ENCODE measurements at places on chromosomes 7 and 10.
A peak's percentile ranks its signal among the peaks of the same experiment; 100 is the strongest.

GRCh38 chr7:151348970-151349369 is 7.4 kb downstream of the NUB1 start:
- no peak for DNase-seq

- DNase-seq, result no peak
These were observed 169.7 kb downstream of the CACNA2D1 start for GRCh38 chr7:82273886-82274285.

GRCh38 chr7:27156508-27156898 is at the start of gene HOXA7:
Gene HOXA7 (minus strand): TSS chr7:27156675. CDS start chr7:27156545, 130 bp downstream.
- no peak for DNase-seq

DNA sequence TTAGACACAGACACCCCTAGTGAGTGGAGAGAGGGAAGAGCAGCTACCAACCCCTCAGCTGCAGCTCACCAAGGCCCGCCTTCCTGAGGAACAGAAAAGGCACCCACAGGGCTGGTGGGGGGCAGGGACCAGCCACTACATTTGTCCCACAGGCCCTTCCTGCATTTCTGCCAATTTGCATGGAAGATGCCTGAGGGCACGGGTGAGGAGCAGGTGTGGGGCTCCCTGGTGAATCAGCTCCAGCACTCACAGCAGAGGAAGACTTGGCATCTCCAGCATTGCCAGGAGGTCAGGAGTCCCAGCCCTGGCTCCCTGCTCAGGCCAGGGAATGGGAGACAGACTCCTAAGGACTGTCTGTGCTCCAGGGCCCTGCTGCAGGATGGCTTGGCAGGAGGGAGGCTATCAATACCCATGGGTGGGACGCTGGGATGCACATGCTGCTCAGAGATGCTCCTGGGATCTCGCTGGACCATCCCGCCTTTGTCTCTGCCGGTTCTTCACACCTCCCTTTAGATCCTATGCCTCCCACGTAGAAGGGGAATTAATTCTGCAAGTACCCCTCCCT is 109.7 kb downstream of the SLIT1 start:
- no peak for DNase-seq

DNA sequence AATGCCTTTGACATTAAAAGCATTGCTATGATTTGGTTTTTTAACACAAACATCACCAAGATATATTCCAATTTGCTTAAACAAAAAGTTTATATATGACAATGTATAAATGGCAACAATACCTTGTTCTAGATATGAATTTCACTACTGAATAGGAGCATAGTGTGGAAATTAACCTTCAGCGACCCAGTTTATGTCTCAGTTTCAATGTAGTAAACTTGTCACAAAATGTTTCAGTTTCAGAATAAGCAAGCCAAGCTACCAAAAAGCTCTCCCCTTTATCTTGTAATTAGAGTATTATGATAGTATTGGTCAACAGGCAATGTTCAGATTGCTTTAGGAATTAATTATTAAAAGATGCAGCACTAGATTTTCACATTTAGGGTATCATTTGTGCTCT is 99.6 kb upstream of the PCDH15 start:
- DNase-seq, result no peak

GRCh38 chr7:150736864-150737263 is 354 bp upstream of the GIMAP5 start:
- DNase-seq, result no peak

DNA sequence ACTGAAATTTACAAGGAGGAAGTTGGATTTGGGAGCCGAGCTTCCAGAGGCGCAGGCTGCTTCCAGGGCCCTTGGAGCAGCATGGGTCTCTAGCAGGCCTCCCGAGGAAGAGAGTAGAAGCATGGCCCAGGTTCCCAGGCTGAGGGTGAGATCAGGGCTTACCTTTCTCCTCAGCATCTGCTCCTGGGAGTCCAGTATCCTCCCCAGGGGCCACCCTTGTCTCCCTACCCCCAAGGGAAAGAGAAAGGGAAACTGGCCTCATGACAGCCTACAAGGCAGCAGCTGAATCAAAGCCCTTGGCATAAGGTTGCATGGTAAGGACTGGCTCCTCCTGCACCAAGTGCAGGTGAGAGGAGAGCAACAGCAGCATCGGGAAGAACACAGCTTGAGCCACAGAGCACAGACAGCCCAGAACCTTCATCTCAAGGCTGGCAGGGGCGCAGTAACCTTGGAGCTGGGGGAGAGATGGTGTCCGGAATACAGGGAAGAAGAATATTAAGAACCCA is 114.5 kb downstream of the MARCHF5 start:
- no peak for DNase-seq

DNA sequence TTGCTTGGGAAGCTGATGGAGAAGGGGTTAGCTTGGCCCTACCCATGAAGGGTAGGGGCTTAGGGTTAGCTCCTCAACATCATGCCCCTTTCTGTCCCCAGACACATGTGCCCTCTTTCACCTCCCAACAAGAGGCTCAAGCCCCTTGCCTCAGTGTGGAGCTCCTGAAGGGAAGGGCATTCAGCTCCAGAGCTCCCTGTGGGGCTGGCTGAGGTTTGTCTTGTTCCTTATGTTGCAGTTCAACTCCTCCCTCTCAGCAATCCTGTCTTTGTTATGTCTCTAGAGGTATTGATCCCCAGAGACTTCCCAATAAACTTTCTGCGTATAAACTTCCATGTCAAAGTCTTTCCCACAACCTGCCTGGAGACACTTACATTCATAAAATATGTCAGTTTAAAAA is 252.2 kb upstream of the SP4 start:
- DNase-seq, result no peak

DNA sequence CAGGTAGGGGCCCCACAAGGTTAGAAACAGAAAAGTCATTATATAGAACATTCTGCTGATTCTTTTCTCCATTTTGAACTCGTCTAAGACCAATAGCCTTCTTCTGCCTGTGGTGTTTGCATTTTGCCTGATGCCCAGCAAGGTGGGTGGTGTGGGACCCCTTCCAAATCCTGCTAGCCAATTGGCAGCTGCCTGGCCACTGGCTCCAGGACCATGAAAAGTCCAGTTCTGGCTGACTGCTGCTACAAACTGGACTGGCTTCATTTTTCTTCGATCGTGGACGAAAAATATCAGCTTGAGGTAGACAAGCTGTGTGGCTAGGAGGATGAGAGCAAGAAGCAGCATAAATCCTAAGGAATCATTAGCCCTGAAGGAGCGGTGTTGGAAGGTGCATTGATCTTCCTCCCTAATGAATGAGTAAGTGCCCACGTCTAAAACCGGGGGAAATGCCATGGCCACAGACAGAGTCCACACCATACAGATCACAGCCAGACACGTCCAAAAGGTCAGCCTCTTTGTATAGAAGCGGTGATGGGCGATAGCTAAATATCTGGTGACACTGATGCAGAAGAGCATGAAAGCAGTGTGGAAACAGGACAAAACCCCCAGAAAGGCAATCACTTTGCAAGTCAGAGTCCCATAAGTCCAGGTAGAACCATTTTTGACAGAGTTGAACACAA is 2.7 kb downstream of the GPR85 start:
- no peak for DNase-seq

- peak; percentile 10 for DNase-seq
These were observed 33.5 kb downstream of the FAM204A start for GRCh38 chr10:118308664-118309063.

DNA sequence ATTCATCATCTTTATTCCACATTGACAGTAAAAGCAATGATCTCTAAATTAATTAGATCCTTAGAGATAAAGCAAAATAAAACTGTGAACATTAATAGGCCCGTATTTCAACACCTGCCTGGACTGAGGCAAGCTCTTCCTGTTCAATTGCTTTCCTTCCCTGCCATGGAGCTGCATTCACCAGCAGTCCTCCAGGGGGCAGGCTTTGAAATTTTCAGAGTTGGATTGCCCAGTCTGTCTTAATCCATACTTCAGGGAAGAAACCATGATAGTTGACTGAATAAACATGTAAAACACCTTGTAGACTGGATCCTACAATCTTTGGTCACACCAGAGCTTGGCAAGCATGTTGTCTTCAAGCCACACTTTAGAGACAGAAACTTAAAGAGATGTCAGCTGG is 936.6 kb downstream of the NRG3 start:
- DNase-seq, result peak; percentile 37

- no peak for DNase-seq
These were observed 264.7 kb downstream of the DNAJB6 start for GRCh38 chr7:157601530-157601929.

GRCh38 chr10:29896053-29896452 is 163.3 kb downstream of the JCAD start:
- no peak for DNase-seq

- DNase-seq, result no peak
These were observed 129.5 kb downstream of the SDK1 start for GRCh38 chr7:3430588-3430987.

DNA sequence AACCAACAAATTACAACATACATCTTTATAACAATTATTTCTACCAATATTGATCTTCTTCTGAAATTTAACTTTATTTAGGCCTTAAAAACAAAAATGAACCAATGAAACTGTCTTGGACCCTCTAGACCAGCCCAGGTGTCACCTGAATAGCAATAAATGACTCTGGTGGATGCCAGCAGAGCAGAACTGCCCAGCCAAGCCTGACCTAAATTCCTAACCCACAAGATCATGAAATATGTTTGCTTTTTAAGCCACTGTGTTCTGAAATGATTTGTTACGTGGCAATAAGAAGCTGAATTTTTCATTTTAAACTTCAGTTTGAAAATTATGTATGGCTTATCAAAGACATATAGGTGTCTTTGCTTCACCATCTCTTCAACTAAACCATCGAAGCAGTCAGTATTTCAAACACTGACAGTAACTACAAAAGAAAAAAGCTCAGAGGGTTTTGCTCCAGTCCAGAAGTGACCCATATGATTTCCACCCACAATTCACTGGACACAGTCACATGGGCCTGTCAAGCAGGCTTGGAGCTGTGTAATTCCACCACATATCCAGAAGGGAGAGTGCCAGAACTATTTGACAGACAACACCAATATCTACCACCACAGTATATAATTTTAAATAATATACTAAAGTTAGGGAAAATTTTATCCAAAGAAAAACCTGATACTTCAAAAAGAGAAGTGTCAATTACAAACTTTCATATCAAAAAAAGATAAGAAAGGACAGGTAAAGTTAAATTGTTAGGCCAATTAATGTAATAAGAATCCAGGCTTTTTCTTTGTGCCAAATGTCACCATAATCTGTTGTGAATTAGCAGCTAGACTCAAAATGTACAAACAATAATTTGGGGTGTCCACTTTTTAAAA is 94.5 kb downstream of the KMT2C start:
- peak; percentile 56 for DNase-seq

DNA sequence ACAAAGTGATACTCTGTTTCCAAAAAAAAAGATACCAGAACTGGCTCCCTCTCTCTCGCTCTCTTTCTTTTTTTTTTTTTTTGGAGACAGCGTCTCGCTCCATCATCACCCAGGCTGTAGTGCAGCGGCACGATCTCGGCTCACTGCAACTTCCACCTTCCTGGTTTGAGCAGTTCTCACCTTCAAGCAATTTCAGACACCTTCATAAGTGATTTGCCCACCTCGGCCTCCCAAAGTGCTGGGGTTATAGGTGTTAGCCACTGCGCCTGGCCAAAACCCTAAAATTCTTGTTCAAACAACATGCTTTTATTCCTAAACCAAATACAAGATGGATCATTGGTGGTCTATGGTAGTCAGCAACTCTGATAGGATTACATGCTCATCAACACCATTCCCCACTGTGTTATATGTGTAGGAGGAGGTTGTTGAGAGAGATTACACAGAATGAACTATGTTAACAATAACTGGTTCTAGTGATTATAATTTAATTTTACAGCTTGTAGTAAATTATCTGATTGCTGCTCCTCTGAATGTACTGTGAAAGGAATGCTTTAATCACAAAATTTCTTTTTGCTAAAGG is 15.5 kb downstream of the ACBD5 start:
- no peak for DNase-seq

DNA sequence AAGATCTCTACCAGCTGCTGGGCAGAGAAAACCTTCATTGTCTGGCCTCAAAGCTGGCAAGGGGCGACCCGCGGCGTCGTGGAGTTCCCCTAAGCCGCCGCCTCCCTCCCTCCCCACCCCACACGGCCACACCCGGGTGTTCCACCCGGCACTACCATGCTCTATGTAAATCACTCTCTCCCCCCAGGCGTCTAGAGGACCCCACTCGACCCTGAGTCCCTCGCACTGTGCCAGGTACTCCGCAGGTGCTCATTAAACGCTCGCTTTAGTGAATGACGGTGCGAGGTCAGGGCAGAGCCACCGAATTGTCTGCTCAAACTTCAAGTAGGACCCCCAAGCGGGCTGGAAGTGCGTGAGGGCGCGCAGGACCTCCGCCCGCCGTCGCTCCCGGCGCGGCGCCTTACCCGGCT is 628 bp downstream of the PARP12 start:
- DNase-seq, result no peak

DNA sequence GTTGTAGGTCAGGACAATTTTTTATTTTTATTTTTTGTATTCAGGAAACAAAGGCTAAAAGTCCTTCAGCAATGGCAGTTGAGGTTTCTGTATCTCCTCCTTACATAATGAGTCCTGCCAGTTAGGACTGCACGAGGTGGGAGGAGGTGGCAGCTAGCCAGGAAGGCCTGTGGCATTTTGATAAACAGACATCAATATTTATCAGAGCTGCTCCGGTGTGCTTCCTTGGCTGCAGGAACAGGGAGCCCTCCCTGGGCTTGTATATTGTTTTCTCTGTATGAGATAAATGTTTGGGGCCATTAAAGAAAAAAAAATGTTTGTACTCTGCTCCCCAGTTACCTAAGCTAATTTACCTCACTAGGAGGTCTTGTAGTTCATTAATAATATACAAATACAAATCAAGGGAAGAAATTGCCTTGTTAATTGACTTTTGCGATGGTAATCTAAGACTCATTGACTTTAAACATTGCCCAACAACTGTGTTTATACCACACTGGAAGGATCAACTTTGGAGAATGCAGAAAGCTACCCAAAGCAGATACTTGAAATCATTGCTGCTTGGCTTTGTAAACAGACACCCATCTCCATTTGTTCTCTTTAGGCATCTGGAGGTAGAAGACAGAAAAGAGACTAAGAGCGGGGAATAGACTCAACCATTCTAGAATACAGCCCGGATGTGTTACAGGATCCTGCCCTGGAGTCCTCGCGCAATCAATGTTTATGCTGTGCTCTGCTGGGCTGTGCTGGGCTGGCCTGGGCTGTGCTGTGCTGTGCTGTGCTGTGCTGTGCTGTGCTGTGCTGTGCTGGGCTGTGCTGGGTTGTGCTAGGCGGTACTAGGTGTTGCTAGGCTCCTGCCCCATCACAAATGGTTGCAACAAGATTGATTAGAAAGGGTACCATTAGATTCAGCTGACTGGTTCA is 36.5 kb upstream of the PDZD8 start:
- DNase-seq, result peak; percentile 99

- DNase-seq, result no peak
These were observed 944.0 kb upstream of the C7orf33 start for GRCh38 chr7:147646568-147646967.

- DNase-seq, result no peak
These were observed 11.8 kb downstream of the DPYSL4 start for GRCh38 chr10:132198381-132199181.

GRCh38 chr7:36673703-36674102 is 50.6 kb downstream of the AOAH start:
- DNase-seq, result no peak

- peak; percentile 48 for DNase-seq
These were observed 16.6 kb upstream of the ITIH2 start for GRCh38 chr10:7686351-7687171.

- no peak for DNase-seq
These were observed 215.6 kb upstream of the CHRM2 start for GRCh38 chr7:136652635-136653370.

All from OCI-M1 (cell line).